ENCODE measurements at places on chromosomes 3 and 15.

DNA sequence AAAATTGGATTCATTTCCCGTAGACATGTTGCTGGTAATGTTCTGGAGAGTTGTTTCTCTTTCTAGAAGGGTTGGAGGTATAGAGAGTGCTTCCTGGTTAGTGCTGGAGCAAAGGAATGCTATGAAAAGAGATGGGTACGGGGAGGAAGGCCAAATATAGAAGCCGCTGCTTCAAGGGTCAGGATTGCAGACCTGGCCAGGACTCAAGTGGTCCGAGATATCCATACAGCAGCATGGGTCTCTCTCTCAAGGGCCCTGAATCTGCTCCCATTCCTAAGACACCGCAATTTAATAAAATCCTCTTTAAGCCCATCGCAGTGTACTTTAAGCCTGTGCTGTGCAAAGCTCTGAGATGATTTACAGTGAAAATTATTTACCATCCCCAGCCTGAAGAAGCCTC lies 287.0 kb downstream of the FAM43A start:
- DNase-seq: no peak

DNA sequence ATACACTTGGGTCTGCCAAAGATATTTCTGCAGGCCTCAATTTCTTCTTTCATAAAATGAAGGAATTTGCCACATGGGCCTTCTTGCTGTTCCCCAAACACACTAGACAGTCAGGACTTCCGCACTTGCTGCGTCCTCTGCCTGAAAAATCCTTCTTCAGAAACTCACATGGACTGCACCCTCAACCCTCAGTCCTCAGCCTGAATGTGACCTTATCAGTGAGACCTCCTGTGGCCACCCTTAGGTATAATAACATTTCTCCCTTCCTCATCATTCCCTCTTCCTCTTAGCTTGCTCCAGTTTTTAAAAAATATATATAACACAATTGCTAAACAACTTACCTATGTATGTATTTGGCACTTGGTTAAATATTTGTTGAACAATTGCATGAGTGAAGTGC lies 257.5 kb downstream of the MFSD1 start:
- DNase-seq: no peak

DNA sequence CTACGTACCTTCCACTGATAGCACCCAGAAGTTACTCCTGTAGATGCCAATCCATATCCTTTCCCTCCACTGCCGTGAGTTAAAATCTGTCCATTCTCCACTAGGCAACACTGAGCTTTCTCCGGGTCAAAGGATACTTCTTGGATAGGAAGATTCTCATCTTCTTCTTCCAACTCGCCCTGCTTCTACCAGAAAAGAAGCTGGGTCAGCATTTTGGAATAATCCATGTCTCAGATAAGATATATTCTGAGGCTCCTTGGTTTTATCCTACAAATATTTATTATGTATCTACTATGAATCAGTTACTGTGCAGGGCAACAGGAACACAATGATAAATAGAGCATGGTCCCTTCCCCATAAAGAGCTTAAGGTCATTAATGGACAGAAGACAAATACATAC lies 89.2 kb downstream of the FBXL22 start:
- no peak for DNase-seq

DNA sequence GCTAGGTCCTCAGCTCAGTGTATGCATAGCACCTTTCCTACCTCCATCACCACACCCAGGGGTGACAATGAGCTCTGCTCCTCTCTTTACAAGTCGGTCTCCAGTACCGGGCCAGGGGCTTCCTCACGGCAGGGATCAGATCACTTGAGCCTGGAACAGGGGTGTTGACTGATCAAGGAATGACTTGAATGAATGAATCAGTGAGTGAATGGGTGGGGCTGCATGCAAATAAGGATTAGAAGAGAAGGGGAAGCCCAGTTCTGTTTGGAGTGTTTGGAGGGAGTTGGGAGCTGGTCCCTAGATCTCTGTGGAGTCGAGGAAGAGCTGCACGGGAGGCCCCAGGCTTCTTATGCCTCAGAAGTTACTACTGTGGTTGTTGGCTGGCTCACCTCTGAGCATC lies 87.0 kb downstream of the TMEM266 start:
- DNase-seq: no peak

GRCh38 chr3:125019271-125019670 lies 36.5 kb downstream of the HEG1 start:
- no peak for DNase-seq

GRCh38 chr3:143978263-143978631 lies 6.6 kb downstream of the DIPK2A start:
- no peak for DNase-seq

GRCh38 chr15:80722811-80723210 lies 27.7 kb downstream of the ABHD17C start:
- no peak for DNase-seq

All from neural progenitor cell (in vitro differentiated cells).